ENCODE measurements at places on chromosomes 2 and 18. TPM values are rescaled to one million over a fixed set of nuclear protein-coding genes. Genes with fewer than 3 reads are reported as not detected.

DNA sequence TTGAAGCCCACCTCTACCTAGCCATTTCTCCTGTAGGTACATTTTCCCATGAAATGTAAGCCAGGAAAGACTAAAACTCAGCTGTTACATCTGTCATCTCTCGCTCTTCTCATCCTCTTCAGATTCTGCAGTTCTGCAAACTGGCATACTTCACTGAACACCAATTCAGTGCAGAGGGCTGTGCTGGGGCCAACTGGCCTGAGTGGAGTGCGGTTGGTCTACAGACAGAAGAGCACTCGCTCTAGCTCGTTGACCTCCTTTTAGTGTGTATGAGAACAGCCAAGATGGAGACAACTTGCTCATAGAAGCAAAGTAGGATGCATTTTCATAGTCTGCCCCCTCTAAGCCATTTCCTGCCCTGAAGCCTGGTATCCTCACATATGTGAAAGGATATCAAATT is 862.6 kb downstream of the BCL11A start:
- DNase-seq = no peak

- no peak for DNase-seq
Measured at GRCh38 chr2:83368461-83368860, 1090.6 kb downstream of the SUCLG1 start.

DNA sequence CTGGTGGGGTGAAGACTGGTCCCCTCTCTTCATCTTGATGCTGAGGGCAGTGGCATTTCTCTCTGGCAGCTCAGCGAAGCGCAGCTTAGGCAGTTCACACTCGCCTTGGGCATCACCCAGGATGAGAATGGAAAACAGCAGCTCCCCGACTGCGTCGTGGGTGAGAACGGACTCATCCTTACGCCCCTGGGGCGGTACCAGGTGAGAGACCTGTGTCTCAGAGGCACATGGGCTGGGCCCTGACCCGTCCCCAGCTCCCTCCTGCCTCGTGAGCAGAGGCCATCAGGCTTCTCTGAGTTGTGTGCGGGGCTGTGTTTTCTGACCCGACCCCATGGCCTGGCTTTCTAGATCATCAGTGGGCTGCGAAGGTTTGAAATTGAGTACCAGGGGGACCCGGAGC is 8.2 kb upstream of the CCDC74A start:
- no peak for DNase-seq

GRCh38 chr18:24003903-24004640 is 10.5 kb upstream of the TTC39C start:
- DNase-seq = no peak

The IL36G gene
- 0.29 TPM for polyA plus RNA-seq

The ANKRD30BL gene
- 0.79 TPM for polyA plus RNA-seq

Data from right renal pelvis (tissue), 4 donors.